ENCODE measurements at places on chromosomes 1 and 21.

- peak; percentile 43 for DNase-seq
Observed at GRCh38 chr1:147641695-147642592, 28.4 kb downstream of the ACP6 start.

DNA sequence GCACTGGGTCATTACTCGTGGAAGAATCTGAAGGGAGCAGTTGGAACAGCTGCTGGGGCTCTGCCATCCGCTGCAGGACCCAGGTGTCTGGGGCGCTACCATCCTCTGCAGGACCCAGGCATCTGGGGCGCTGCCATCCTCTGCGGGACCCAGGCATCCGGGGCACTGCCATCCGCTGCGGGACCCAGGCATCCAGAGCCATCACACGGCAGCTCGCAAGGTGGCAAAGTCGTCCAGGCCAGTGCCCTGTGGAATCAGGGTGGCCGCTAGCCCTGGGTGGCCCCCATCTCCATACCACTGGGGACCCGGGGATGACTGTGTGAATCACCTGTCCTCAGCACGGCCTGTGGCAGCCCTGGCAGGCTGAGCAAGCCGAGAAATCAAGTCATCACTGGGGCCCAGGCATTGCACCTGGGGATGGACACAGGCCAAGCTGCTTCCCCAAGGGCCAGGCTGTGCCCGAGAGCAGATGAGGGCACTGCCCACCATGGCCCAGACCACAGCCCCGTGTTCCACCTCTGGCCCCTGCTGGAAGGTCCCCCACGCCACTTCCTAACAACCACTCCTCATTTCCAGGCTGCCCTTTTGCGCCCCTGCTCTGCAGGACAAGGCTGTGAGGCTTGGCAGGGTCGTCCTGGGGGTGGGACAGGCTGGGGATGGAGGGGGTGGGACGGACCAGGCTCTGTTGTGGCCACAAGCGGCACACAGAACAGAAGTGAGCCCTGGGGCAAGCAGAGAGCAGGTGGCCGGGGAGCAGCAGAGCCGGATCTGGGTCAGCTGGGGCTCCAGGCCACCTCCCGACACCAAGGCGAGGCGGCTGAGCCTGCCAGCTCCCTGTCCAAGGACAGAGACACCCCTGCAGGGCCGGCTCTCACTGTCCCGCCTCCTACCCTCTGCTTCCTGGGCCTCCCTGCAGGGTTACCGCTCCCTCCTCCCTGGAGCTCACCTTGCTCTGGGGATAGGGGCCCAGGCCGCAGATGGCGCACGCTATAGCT is 12.7 kb downstream of the GABRD start:
- no peak for DNase-seq

GRCh38 chr21:44262338-44263056 is 800 bp upstream of the DNMT3L start:
- DNase-seq, result no peak

- DNase-seq, result no peak
Observed at GRCh38 chr21:31310750-31311149, 33.3 kb downstream of the TIAM1 start.

DNA sequence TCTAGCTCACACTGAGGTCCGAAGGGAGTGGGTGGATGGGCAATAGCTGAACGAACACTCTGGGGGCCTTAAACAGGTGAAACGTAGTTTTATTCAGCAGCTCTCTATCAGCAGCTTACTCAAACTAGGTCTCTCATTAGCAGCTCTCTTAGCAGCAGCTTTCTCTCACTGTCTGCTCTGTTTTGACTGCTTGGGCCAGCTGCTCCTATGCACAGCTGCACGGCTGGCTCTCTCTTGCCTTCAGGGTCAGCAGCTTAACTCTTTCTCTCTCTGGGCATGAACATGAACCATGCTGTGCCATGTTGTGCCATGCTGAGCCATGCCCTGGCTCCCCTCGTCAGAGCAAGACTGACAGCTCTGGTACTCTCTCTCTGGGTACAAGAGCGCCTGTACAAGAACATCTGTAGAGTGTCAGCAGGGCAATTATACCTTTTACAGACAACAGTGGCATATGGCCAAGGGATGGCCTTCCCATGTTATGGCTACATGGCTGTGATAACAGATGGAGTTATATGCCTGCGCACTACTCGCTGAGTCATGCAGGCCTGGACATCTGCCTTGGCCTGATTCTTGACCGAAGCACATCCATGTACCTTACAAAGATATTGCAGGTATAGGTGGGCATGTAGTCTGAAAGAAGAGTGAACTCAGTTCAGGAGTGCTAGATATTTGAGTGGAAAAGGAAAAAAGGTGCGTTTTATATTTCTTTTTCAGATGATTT is 152.4 kb downstream of the LEPR start:
- no peak for DNase-seq

GRCh38 chr1:167819849-167820683 is 93.9 kb downstream of the ADCY10 start:
- peak; percentile 46 for DNase-seq

GRCh38 chr1:33516428-33516827 is 44.0 kb downstream of the ZSCAN20 start:
- DNase-seq, result no peak

DNA sequence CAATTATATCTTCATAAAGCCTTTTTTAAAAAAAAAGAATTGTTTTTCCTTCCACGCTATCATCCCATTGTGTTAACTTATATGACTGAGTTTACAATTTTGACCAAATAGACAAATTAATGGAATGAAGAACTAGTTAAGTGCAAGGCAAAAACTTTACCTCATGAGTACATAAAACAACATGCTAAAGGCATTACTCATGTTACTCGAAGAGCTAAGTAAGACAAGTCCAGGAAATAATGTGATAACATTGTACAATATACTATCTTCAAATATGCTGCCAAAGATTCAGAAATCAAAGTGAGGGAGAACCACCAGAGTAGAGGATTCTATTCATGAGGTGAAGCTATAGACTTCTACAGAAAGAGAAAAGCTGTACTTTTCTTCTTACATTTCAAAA is 24.2 kb upstream of the DYNLT5 start:
- DNase-seq, result no peak

DNA sequence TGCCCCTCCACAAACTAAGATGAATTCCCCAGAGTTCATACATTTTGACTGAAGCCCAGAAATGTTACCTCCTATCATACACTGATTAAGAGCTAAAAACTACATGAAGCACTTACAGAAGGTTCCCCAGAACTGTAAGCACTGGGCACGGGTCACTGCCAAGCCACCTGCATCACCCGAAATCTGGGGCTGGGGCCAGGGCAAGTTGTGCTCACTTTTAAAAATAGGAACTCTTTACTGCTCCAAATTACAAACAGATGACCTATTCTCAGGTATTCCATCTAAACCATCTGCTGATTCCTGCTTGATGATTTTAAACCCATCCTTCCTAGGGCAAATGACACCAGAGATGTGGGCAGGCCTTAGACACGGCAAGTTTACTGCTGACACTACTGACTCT is 4.8 kb downstream of the SETD4 start:
- DNase-seq, result no peak

GRCh38 chr1:82073071-82073470 is 272.3 kb downstream of the ADGRL2 start:
- no peak for DNase-seq

DNA sequence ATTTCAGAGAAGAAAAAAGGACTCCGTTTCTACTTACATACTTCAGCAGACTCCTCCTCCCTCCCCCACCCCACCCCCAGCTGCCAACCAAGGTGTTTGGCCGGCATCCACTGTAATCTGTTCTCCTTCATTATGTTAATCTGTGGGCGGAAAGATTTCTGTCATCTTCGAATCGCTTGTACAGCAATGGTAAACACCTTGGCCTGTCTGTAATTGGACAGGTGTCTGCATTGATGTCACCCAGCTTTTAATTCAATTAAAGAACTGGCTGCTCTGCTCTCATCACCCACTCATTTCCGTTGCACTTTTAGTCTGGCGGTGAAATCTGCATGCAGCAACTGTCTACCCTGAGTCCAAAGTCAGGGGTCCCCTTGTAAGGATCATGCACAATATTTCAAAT is 368.6 kb downstream of the USH2A start:
- no peak for DNase-seq

GRCh38 chr1:233675893-233676292 is 62.0 kb downstream of the KCNK1 start:
- no peak for DNase-seq

GRCh38 chr1:46084553-46085451 is 47.6 kb downstream of the PIK3R3 start:
- DNase-seq, result no peak

- DNase-seq, result no peak
Observed at GRCh38 chr1:244576259-244576892, 76.5 kb upstream of the DESI2 start.

DNA sequence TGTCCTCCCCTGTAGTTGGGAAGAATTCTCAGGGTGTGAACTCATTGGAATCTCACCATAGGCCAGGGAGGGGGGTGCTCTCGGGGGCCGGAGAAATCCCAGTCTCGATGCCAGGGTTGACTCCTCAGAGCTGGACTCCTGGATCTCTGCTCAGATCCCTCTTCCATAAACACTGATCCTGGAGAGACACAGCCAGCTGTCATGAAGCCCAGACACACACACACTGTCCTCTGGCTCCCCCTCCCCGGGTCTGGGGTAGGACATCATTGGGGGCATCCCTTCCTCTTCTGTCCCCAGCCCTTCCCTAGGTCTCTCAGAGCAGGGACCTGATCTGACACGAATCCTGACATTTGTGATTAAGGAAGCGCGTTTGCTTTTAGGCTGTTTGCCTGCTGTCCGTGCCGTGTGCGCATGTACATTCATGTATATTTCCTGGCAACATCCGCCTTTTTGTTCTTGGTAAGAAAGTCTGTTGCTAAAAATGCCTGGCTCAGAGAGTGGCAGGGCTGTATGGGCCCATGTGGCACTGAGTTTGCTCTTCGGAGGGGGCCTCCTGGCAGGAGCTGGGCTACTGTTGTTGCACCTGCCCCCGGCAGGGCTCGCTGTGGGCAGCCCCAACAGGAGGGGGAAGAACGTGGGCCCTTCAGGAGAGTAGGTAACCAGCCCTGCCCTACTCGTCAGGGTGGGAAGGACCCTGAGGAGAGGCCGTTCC is 45.4 kb upstream of the SELENON start:
- DNase-seq, result no peak

Measured in neuronal stem cell (in vitro differentiated cells).